Stimulated activated CD8-positive, alpha-beta memory T cell treated with anti-CD3 and anti-CD28 coated beads, Interleukin-15, amount 100 ng/mL, for 1 hour (primary cell): ENCODE measurements at places on chromosomes 12 and 14.

DNA sequence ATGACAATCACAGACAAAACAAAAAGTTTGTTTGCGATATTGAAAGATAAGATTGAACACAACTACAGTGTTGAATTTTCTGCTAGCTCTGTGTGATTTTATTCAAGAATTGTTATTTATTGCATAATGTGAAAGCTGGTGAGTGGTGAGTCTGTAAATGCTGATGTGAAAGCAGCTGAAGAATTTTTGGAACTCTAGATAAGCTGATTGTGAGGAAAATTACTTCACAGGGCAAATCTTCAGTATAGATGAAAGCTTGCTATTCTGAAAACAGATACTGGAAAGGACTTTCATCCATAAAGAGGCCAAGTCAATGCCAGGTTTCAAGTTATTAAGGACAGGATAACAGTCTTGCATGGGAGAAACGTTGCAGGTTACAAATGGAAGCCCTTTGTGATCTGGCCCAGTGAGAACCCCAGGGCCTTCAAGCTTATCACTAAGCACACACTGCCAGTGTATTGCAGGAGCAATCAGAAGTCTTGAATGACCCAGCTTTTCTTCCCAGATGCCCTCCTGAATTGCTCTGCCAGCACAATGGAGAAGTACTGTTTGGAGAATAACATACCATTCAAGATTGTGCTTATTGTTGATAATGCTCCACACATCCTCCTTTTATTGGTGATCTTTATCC lies 153.7 kb downstream of the PCNX1 start:
- DNase-seq: no peak

- no peak for DNase-seq
Observed at GRCh38 chr14:29955087-29955486, 27.4 kb upstream of the PRKD1 start.

DNA sequence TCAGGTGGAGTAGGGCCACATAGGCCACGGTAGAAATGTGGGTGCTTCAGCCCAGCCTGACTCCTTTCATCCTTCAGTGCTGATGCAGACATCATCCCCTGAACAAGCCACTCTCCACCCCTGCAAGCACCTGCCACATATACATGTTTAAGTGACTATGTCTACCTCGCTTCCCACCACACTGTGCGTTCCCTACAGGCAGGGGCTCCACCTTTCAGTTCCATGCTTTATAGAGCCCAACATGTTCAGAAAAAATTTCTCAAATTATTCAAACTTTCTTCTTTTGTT lies 11.6 kb downstream of the SLC7A7 start:
- DNase-seq: no peak

GRCh38 chr14:52355016-52355431 lies 40.9 kb downstream of the PTGER2 start:
- no peak for DNase-seq

DNA sequence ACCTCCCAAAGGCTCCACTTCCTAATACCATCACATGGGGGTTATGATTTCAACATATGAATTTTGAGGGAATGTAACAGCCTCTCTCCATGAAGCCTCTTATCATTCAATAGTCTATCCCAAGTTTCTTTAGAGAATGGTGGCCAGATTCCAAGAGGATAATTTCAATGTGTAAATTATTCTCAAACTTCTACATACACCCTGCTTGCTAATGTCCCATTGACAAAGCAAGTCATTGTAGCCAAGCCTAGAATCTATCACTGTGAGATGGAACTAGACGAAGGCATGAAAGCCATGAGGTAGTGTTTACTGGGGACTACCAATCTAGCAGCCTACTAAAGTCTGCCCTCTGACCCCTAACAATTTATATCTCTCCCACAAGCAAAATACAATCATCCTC lies 3.8 kb downstream of the INHBC start:
- DNase-seq: no peak

GRCh38 chr14:92641306-92641705 lies 107.1 kb downstream of the LGMN start:
- DNase-seq: no peak

GRCh38 chr12:1297206-1297605 lies 297.2 kb downstream of the FBXL14 start:
- DNase-seq: no peak

GRCh38 chr12:31317471-31318395 lies 8.2 kb downstream of the SINHCAF start:
- DNase-seq: no peak

DNA sequence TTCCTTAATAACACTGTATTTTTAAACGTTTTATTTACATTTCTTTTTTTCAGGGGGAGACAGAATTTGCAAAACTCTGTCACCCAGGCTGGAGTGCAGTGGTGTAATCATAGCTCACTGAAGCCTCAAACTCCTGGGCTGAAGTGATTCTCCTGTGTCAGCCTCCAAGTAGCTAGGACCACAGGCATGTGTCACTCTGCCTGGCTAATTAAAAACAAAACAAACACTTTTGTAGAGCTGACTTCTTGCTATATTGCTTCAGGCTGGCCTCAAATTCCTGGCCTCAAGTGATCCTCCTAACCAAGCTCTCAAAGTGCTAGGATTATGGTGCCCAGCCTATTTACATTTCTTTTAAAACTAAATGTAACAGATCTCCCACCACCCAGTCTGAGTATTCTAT lies 12.7 kb downstream of the CPSF6 start:
- DNase-seq: no peak

DNA sequence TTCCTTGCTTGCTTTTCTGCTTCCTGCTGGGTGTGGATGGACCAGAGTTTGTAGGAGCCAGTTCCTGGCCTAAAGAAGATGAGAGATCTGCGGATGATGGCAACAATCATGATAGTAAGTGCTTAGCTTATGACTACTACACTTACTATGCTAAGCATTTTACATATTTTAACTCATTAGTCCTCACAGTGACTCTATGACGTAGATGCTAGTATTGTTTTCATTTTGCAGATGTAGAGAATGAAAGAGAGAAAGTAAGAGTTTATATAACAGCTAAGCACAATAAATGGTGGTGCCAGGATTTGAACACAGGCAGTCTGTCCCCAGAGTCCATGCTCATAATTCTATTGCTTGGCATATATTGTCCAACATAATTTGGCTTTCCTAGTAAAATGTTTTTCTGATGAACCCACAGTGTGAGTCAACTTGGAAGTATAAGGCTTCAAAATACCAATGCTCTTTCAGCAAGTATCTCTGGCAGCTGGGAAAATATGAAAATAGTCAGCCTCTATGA lies 363.2 kb upstream of the DDHD1 start:
- no peak for DNase-seq

DNA sequence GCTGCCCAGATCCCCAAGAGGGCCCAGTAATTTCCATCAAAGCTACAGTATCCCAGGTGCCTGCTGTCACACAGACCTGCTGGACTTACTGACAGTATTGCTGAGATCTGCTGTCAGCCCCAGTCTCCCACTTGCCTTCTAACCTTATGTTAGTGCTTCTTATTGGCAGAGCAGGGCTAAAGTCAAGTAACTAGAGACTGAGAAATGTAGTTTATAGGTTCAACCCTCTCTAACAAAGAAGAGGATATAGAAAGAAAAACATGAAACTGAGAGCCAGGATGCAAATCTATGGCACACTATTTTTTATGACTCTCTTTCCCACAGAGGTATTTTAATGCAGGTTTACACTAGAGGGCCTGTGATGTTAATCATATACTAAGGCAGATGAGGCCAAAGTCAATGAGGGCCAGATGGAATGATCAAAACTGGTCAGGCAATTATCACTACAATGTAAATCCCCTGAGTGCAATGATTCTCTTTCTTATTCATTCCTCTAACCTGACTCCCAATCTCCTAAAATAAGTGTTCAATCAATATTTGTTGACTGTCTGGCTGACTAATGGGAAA lies 781.9 kb downstream of the VRK1 start:
- DNase-seq: no peak

DNA sequence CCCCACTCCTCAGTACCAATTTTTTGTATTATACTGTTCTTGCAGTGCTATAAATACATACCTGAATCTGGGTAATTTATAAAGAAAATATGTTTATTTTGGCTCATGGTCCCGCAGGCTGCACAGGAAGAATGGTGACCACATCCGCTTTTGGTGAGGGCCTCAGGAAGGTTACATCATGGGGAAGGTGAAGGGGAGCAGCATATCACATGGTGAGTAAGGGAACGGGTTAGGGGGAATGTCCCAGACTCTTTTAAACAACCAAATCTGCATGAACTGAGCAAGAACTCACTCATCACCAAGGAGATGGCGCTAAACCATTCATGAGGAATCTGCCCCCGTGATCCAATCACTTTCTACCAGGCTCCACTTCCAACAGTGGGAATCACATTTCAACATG lies 40.0 kb downstream of the OSBPL8 start:
- no peak for DNase-seq
